Right hindlimb (tissue), 1 donor: ENCODE measurements at places on chromosomes 6 and 20.

GRCh38 chr20:47125508-47125757 lies 230.8 kb downstream of the EYA2 start:
- DNase-seq, result no peak

DNA sequence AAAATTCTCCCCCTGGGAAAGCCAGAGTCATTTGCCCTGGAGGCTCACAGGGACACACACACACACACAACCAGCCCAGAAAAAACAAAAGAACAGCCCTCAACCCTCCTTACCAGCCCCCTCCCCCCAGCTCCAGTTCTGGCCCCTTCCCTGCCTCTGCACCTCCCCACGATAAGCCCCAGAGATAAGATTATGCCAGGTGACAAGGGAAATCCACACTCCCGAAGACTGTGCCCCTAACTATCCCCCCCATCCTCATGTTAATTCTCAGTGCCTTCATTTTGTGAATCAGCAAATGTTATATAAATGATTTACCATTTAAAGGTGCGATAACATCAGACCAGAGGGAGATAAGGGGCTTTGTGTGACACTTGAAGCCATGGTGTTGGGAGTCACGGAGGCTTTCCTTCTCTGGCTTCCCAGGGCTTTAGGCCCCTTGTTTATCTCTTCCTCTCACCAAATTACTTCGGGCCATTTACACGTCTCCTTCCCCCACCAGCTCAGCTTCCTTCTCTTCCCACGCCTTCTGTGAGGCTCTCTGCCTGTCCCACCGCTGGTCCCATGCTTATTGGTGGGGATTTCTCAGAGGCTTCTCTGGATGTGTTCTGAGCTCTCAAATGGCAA lies 12.5 kb upstream of the FOXC1 start:
- no peak for DNase-seq

GRCh38 chr20:46951840-46952497 lies 57.3 kb downstream of the EYA2 start:
- no peak for DNase-seq

DNA sequence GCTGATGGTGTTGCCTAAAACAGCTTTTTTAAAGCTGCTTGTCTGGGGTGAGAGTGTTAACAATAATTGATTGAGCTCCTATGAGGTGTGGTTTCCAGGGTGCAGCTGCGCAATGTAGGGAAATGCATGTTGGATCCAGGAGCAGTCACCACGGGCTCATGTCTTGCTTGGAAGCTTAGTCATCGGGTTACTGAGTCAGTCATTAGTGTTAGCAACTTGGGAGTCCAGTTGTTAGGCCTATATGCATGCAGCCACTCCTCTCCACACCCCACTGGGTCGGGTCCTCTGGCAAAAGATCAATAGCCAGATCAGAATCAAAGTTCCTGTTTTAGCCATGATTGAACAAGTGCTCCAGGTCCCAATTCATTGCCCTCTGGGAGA lies 271.7 kb upstream of the CHD6 start:
- no peak for DNase-seq

- DNase-seq, result no peak
These were observed 93.0 kb downstream of the TBC1D7 start for GRCh38 chr6:13235339-13235738.

GRCh38 chr6:107539409-107539808 lies 49.5 kb downstream of the SOBP start:
- DNase-seq, result no peak

DNA sequence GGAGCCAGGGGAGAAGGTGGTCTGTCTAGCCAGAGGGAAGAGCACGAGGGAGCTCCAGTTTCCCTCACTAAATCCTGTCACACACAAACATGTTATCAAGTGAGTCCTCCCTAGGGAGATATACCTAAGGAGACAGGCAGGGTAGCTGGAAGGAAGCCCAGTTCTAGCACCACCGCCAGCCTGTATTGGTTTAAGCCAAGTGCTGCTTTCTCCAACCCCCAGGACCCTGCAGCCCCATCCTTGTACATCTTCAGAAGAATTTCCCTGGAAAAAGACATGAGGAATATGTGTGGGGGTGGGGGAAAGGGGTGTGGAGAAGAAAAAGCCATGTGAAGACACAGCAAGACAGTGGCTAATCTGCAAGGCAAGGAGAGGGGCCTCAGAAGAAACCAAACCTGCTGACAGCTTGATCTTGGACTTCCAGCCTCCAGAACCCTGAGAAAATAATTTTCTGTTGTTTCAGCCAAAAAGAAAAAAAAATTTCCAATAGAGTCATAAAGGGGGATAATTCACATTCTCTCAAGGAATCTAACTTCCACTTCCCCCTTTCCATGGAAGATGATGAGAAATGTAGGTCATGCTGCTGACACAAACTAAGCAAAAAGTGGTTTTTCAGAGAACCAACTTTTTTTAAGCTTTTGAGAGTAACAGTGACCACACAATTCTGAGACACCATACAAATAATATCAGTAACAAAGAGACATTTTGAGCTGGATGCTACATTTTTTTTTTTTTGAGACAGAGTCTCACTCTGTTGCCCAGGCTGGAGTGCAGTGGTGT lies 103.2 kb upstream of the PRDM1 start:
- no peak for DNase-seq

GRCh38 chr20:8021541-8022269 lies 2.1 kb upstream of the TMX4 start:
- DNase-seq, result no peak

DNA sequence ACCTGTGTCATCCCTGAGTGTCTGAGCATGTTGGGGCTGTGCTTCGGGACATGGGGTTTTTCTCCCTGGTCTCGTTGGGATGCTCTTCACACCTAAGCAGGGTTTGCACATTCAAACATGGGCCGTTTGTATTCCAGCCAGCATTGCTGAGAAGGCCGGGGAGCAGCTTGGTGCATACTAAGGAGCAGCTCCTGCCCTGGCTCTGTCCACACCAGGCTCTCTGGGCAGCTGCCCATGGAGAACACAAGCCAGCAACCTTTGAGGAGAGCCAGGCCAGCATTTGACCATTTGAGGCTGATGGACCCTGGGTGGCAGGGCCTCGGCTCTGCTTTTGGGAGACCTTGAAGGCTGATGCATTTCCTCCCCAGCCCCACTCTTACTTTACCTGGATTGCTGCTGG lies 92.1 kb downstream of the PHACTR3 start:
- no peak for DNase-seq
